ENCODE measurements at places on chromosomes 6 and 20.

GRCh38 chr6:103872678-103873077 lies 987.0 kb downstream of the HACE1 start:
- no peak for DNase-seq

DNA sequence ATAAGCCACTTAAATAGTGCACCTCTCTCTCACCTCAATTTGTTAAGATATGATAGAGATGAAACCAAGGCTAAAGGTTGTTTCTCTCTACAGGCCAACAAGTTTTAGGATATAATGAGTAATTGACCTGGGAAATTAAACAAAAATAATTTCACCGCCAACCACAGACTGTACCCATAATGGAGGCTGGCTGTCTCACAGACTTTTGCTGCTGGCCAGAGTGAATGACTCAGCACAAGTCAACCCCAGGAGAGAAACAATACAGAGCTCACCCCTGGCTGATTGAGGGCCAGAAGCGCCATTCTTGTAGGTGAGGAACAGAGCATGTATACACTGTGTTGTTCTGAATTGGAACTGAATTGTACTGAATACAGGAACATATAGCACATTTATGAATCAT lies 99.9 kb downstream of the CAP2 start:
- no peak for DNase-seq

DNA sequence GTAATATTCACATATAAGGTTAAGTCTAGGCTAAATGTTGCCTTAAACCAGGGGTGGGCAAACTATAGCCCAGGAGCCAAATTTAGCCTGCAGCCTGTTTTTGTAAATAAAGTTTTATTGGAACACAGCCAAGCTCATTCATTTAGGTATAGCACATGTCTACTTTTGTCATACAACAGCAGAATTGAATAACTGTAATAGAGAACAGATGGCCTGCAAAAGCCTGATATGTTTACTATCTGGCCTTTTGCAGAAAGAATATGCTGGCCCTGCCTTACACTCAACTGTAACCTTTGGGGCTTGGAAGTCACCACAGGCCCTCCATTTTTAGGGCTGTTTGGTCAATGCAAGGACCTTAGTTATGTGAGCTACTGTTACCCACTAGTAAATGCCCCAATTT lies 17.7 kb upstream of the BCLAF1 start:
- DNase-seq: no peak

GRCh38 chr6:3337521-3338350 lies 79.0 kb downstream of the PSMG4 start:
- no peak for DNase-seq

GRCh38 chr6:10071631-10072220 lies 343.1 kb downstream of the TFAP2A start:
- no peak for DNase-seq

DNA sequence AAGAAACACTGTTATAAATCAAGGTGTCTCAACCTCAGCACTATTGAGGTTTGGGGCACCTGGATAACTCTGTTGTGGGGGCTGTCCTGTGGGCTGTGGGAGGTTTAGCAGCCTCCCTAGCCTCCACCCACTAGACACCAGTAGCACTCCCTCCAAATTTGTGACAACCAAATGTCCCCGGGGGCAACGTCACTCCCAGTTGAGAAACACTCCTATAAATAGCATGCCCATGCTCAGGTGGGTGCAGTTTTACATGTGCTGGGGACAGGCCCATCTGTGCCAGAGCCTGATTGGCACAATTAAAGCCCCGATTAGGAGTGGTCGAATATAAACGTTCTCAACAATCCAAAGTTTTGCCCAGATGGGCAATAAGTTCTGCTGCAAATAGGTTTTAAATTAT lies 78.9 kb downstream of the FAM50B start:
- DNase-seq: no peak

DNA sequence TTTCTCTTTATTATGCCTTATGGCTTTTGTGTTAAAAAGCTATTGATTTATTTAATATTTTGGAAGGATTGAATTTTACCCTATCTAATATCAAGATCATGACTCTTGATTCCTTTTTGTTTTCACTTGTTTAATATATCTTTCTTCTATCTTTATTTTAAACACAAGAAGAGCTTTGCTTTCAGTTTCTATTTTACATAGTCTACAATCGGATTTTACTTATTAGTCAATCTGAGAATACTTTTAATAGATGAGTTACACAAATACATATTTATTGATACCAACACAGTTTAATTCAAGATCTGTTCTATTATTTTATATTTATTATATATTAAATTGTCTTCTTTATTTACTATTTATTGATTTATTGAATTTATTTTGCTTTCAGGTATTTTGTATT lies 218.8 kb downstream of the ESR1 start:
- no peak for DNase-seq

- no peak for DNase-seq
Measured at GRCh38 chr20:2750491-2751251, 49.8 kb downstream of the CPXM1 start.

GRCh38 chr6:156883497-156884252 lies 106.5 kb downstream of the ARID1B start:
- no peak for DNase-seq

- no peak for DNase-seq
Measured at GRCh38 chr6:111722179-111722731, 116.6 kb upstream of the TRAF3IP2 start.

- DNase-seq: no peak
Measured at GRCh38 chr6:133248241-133249001, 7.3 kb downstream of the EYA4 start.

DNA sequence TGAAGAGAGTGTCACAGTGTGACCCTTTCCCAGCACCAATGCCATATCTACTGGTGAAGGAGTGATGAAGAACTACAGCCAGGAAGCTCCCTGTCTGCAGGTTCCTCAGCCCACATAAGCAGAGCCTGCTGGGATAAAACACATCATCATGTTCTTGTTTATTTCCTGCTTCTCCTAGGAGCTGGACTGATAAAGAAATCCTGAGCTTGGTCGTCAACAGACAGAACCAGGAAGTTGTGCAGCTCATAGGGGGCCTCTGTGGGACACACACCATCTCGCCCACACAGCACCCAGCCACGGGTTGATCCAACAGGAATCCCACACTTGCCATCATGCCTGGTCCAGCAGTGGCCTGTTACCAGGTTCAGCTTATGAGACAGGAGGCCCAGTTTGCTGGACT lies 2.8 kb upstream of the CSTL1 start:
- DNase-seq: no peak

DNA sequence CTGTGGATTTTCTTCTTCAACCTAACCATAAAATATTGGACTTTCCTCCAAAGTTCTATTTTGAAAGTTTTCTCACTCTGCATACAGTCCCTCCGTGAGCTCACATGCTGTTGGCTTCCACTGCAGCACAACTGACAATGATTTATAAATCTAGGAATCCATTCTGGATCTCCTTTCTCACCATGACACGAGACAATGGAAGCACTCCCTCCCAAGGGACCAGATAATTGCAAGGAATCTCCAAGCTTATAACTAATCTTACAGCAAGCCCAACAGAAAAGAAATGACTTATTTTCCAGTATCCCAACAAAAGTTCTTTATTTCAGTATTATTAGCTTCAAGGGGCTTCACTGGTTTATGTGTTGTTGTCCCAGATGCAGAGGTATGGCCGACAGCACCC lies 729.0 kb downstream of the RFPL4B start:
- no peak for DNase-seq

- DNase-seq: no peak
Measured at GRCh38 chr6:125471667-125472066, 169.9 kb upstream of the HDDC2 start.

GRCh38 chr6:21752054-21752811 lies 158.7 kb downstream of the SOX4 start:
- DNase-seq: no peak

- DNase-seq: no peak
Measured at GRCh38 chr6:158311193-158311592, 1.1 kb upstream of the TULP4 start.

- DNase-seq: no peak
Measured at GRCh38 chr6:53741034-53741823, 53.6 kb upstream of the LRRC1 start.

DNA sequence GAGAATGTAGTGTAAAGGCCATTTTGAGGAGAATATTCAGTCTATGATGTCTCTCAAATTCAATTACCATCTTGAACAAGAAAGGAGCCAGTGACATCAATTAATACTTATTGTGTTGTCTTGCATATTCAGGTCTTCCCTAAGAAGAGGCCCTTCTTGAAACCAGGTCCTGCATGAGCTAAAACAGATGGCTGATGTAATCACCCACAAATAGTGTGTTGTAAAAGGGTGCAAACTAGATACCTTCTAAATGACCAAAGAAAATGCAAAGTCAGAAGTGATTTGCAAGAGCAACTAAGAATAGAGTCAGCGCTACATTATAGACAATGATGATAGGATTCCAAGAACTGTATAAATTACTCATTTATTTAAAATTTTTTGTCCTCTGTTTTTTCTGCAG lies 97.0 kb downstream of the BTBD3 start:
- no peak for DNase-seq

- no peak for DNase-seq
Measured at GRCh38 chr6:111909238-111909637, 36.0 kb upstream of the FYN start.

DNA sequence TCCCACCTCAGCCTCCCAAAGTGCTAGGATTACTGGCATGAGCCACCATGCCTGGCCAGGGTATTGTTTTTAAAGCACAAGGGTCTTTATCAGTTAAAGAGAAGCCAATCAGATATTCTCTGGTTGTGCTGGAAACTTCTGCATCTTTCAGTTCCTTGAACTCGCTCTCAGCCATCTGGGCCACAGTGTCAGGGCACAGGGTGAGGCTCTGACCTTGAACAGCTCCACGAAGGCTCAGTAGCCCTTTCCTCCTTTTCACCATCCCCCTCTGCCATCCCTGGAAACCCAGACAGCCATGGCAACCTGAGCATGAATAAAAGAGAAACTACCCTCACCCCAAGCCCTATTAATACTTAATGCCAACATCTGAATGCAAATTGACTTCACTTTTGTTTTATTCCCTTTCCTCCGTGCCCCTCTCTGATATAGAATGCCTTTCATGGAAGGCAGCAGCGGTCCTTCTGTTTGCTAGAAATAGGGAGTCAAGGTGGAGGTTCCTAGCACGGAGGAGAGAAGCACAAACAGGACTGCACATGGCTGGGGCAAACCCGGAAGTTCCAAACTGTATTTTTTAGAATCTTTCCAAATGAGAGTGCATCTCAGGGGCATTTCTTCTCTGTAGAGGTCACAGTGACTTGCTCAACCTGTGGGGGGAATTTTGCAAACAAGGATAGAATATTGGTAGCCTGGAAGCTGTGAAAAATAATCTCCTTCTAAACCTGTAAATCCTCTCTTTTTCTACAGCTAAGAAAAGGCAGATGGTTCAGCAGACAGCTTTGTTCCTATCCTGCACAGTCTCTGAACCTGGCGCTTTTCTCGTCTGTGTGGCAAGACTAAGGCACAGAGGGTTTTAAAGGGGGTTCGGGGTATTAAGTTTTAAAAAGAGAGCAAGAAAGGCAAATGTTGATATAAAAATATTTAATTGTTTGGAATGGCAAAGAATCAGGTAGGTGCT lies 176.4 kb upstream of the RREB1 start:
- DNase-seq: no peak

DNA sequence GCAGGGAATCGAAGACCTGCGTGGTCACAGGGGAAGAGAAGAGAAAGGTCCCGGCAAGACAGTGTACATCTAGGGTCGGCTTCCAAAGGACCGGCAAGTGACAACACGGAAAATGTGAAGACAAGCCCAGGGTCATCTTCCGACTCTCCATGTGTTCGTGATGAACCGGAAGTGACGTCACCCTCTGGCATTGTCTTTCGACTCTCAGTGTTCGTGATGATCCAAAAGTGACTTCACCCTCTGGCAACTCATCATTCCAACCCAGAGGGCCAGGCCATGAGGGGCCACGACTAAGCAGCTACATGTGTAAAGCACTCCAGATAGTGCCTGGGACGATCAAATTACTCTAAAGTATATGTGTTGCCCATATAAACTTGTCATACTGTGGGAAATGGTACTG lies 290.8 kb downstream of the THBS2 start:
- DNase-seq: no peak

GRCh38 chr20:57229490-57229889 lies 37.0 kb downstream of the BMP7 start:
- DNase-seq: no peak

DNA sequence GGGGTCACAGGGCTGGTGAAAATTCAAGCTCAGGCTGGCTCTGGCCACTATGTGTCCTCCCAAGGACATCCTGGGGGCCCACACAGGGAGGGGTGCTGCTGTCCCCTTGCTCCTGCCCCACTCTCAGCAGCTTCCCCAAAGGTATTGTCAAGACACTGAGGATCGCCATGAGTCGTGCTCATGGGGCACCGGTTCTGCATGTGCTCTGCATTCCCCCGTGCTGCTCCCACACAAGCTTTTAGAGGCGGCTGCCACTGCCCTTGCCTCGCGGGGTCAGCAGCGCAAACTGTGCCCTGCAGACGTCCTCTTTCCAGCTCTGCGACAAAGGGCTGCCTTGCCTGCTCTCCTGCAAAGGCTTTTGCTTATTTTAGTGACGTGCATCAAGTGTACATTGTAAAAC lies 179.8 kb downstream of the ERMARD start:
- no peak for DNase-seq

DNA sequence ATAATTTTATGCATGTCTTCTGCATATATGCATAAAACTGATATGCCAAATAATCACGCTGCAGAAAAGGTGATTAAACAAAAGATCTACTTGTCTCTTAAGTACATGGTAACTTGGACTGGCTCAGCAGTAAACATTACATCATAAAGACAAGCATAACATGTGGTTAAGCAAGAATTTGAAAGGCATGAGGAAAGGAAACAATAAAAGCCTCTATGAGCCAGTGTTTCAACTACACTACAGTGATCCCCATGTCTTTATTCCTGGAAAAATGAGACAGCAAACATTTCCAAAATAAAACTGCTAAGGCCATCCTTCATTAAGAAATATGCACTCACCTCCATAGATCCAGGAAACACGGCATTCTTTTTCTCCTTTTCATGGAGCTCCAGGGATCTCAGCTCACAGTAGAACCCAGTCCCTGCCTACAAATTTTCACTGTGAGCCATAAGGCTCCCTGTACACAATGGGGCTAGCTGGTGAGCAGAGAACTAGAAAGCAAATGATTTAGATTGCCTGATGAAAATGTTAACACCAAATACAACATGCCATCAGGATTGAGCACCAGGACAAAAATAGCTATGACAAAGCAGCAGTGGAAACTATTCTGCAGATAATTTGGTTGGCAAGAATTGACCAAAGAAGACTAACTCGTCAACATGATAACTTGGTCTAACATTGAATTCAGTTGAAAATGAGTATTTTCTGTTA lies 156.1 kb downstream of the COL21A1 start:
- no peak for DNase-seq

GRCh38 chr20:40978761-40979160 lies 49.9 kb upstream of the TOP1 start:
- no peak for DNase-seq

All from progenitor cell of endocrine pancreas (in vitro differentiated cells).